ENCODE measurements at places on chromosomes 6 and 20.

DNA sequence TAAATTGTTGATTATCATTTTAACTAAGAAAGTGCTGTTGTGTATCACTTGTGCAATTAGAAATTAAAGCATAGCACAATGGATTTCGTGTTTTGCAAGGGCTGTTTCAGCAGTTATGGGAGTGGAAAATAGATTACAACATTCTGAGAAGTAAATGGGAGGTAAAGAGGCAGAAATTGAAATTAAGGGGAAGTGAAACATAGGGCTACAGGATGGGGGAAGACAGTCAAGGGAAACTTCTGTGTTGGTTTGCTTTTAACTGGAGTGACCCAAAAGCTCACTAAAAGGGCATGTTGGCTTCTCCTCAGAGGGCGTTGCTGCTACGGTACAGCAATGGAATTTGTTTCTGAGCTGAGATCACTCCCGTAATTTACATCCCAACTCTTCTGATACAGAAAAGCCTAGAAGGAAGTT is 147.5 kb downstream of the BCAS1 start:
- DNase-seq = no peak

- DNase-seq = no peak
Measured at GRCh38 chr6:153051801-153052200, 49.3 kb upstream of the MTRF1L start.

GRCh38 chr20:52129611-52130010 is 62.0 kb downstream of the ZFP64 start:
- no peak for DNase-seq

- DNase-seq = no peak
Measured at GRCh38 chr6:127845242-127845641, 55.6 kb downstream of the THEMIS start.

DNA sequence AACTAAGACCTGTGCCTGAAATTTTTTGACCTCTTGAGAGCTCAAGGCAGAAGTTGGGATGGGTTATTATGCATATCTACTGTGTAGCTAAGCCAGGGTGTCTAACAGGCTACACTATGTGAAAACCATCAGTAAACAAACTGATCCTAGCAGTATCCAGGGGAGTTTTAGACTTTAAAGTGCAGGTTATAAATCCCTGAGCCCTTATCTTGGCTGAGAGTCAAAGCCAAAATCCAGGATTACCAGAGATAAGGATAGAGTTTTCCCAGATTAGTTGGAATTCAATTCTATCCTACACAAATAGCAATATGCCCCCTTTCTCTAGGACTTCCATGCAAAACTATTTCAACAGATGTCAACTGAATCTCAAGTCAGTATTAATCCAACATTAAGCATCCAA is 1229.7 kb downstream of the GRIK2 start:
- no peak for DNase-seq

Data from occipital lobe (tissue), 3 donors.